ENCODE measurements at places on chromosomes 12 and 14.

DNA sequence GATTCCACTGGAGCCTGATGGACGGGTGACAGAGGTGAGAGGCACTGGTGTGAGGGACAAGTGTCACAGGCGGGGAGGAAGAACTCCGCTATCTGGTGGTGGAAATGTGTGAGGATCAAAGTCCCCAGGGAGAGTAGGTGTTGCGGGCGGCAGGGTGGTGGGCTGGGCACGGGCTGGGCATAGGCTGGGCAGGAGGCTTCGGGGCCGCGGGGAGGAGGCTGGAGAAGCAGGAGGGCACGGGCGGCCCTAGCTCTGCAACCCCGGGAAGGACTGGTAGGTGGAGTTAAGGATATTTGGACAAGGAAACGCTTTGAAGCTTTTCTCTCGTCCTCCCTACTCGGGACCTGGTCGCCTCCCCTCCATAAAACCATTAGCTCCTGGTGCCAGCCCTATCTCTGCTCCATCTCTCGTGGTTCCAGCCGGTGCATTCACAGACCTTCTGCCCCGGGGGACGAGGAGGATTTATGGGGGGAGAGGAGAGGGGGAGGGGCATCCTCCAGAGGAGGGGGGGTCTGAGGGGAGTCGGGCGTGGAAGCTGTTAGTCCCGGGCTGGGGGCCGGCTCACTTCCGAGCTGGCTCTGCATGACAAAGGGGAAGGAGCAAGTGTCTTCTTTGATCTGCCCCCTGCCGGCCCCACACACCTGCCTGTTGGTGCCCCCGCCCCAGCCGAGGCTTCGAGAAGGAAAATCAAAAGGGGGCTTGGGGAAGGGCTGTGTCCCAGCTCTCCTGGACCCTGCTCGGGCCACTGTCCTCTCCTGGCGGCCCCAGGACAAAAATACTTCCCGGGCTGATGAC, 504 bp downstream of the WNT5B start:
- no peak for DNase-seq

GRCh38 chr12:3419558-3419957, 71.4 kb upstream of the PRMT8 start:
- DNase-seq = no peak

DNA sequence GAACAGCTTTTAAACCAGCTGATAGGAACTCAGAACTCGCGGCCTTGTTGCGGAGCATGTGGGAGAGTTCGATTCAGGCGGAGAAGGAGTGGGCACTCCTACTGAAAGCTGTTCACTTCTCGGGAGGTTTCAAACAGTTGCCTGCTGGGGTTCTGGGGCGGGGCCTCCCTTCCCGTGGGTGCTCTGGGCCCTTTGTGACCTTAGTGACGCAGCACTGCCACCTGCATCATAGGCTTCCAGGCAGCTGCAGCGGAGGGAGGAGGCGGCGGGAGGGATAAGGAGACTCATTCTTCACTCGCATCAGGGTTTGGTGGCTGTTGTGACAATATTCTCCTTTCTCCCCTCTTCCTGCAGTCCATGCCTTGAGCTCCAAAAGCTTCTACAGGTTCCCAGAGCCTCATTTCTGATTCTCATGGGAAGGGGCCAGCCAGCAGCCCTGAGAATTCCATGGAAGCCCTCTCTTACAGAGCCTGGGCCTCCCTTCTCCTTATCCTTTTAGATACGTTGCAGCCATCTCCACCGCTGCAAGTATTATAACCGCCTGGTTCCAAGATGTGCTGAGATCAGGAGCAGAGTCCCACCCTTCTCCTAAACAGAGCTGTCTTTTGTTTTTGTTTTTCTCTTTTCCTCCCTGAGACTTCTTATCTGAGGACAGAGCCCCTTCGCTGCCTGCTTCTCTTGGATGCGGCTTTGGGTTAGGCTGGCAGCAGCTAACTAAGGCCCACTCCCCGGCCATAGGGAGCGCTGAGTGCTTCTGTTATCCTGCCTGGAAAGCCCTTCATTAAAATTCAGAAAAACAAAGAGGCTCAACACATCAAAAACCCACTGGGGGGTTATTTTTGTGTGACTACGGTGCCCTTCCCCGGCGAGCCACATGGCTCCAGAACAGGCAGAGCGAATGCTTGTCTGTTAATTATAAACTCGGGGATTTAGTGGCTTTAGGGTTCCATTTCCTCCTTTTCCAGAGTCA, 67.6 kb upstream of the GPATCH2L start:
- no peak for DNase-seq

DNA sequence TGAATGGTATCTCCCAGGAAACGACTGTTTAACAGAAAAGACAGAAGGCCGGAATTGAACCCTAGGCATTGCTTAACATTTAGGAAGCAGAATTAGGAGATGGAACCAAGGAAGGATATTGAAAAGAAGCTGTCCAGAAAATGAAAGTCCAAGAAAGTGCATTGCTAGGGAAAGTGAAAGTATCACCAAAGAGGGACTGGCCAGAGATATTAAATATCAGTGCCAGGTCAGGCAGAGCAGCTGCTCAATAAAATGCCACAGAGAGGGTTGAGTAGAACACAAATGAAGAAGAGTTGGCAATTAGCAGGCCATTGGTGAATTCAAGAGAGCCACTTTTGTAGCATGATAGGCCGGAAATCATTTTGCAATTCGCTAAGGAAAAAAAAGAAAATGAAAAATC, 101.6 kb downstream of the CFAP54 start:
- DNase-seq = no peak

DNA sequence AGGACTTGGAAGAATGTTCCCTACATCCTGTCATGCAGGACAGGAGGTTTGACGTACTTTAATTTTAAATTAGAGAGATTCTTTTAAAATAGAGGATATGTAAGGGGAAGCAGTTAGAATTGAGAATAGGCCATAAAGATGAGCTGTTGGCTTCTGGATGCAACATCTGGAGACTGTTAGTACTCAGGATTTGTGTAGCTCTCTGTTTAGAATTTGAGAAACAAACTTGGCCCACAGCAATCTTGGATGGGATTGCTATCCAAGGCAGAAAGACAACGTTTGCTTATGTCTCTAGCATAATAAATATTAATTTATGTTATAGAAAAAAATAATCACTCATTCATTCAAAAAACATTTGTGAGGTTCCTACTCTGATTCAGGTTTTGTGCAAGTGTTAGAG, 398.4 kb upstream of the NOVA1 start:
- DNase-seq = no peak

DNA sequence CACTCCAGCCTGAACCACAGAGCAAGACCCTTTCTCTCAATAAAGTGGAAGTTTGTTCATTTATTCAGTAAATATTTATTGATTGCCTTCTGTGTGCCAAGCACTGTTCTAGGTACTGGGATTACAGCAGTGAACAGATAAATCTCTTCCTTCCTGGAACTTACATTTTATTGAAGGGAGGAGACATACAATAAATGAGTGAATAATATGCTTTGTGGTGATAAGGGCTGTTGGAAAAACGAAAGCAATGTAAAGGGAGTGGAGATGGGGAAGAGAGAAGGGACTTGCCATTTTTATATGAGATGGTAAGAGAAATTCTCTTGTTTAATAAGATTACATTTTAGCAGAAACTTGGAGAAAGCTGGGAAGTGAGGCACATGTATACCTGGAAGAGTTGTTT, 1.6 kb downstream of the GSKIP start:
- DNase-seq = no peak

GRCh38 chr14:103551338-103551762, 11.1 kb downstream of the BAG5 start:
- DNase-seq = no peak

DNA sequence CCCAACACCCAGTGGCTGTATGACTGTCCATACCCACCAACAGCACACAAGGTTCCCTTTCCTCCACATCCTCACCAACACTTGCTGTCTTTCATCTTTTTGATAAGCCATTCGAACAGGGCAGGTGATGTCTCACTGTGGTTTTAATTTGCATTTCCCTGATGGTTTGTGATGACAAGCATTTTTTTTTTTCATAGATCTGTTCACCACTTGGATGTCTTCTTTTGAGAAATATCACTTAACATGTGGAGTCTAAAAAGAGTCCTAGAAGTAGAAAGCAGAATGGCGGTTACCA, 198.1 kb upstream of the DIO3 start:
- DNase-seq = no peak

- DNase-seq = no peak
These were observed 76.3 kb downstream of the HECTD4 start for GRCh38 chr12:112305951-112306350.
